ENCODE measurements at places on chromosomes 1 and 21.

GRCh38 chr1:49086327-49086726 is 309.6 kb upstream of the BEND5 start:
- no peak for DNase-seq

DNA sequence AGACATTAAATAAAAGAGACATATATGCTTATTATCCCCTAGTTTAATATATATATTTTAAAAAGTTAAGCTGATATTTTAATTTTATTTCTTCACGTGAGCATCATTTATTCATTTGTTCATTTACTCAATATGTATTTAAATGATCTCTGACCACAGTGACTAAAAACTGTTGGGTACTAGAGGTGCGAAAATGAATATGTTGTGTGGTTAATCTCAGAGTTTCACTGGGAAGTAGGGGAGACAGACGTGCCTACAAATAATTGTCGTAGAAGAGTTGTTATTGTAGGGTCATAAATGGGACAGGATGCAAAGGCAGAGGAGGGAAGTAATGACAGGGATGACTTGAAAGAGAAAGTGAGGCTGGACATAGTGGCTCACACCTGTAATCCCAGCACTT is 213.0 kb upstream of the CACYBP start:
- DNase-seq, result no peak

DNA sequence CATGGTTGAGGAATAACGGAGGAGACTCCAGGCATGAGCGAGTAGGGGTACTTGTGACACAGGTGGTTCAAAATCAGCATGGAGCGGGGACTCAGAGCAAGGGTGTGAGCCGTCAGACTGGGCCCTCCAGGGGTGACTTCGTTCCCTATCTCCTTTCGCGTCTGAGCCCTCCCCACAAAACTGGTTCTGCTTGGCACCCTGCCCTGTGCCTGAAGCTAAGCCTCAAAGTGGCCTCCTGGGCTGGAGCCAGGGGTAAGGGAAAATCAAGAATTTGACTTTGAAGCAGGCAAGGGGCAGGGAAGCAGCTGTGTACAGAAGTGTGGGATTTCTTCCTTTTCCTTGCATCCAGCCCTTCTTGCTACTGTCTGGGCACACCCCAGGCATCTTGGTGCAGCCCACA is 331.5 kb upstream of the AJAP1 start:
- DNase-seq, result no peak

- DNase-seq, result no peak
These were observed 1144.1 kb upstream of the ADGRL2 start for GRCh38 chr1:80656641-80657040.

DNA sequence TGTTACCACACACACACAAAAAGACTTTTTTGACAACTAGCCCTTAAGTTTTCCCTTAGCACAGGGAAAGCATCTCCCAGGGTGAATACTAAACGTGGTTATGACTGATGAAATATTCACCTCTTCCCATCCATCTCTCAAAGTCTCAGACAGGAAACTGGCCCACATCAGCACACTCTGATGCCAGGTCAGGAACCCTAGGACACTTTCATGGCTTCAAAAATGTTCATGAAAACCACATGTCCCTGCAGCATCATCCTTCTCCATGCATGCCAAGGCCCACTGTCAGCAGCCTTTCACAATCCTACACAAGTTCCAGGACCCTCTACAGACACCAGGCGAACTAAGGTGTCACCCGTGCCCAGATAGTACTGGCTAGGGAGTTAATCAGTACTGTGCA is 68.7 kb downstream of the DNTTIP2 start:
- DNase-seq, result no peak

DNA sequence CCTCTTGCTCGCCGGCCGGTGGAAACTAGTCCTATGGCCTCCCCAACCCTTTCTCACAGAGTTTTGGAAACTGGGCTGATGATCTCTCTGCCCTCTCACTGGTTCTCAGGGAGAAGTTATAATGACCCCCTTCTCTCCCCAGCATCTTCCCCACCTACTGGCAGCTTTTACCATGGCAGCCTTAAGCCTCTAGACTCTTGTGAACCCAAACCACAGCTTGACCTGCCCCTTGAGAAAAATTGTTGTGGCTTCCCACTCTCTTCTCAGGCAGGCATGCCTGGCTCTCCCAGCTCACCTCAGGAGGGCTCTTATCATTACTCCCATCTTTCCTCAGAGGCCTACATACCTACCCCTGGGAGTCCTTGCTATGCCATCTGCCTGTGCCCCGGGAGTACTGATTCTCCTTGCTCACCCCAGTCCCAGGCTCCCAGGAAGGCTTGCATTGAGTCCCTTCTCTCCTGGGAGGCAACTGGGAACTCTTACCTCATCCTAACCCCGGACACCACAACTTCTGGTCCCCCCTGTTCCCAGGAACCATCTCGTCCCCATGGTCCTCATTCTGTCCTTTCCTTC is 1.6 kb downstream of the NSUN4 start:
- peak; percentile 15 for DNase-seq

DNA sequence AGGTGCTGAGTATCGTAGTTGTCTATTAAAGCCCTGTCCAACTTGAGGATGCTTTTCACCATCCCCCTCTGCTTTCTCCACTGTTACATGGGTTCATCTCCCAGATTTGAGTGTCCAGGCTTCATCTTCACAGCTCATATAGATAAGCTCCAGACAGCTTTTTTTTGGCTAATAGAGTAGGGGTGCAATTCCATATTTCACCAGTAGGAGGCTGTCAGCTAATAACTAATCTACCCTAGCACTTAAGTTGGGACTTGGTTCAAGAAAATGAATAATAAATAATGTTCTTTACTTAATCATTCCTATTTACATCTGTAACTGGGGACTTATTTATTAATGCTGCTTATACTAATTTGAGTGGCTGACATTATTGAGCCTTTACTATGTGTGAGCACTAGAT is 124.5 kb downstream of the IGSF21 start:
- DNase-seq, result no peak

DNA sequence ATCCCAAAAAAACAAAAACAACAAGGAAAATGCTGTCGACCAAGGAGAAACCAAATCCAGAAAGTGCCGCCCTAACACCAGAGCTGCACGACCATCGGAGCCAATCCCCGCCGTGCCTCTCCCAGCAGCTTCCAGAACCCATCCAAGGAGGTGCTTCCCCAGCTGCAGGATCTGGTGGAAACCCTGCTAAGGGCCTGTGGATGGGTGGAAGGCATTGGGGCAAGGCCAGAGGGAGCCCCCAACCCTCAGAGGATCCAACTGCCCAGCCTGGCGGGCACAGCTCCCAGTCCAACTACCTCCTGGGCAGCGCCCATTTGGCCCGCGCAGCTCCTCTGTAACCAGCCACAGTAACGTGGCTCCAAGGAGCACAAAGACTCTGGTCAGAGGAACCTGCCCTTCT is 81.6 kb downstream of the NPHP4 start:
- DNase-seq, result no peak

GRCh38 chr1:44084998-44085675 is 33.5 kb upstream of the KLF17 start:
- DNase-seq, result no peak

GRCh38 chr1:156012051-156012817 is 8.5 kb downstream of the SSR2 start:
- DNase-seq, result no peak

GRCh38 chr1:207245124-207245523 is 76.4 kb upstream of the CD55 start:
- DNase-seq, result no peak

DNA sequence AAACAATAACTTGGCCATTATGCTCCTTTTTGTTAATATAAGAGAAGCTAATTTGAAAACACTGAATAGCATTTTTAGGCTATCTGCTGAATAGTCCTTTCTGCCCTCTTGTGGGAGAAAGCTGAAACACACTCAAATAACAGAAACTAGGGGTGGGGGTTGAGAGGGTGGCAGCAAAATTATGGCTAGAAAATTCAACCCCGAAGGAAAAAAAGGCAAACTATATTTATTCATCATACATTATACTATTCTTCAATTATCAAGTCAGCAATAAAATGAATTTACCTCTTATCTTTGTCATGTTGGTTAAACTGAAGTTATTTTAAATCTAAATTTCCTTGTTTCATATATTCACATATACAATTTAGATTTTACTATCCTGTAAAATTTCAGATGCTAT is 255.9 kb downstream of the FAF1 start:
- DNase-seq, result peak; percentile 19

DNA sequence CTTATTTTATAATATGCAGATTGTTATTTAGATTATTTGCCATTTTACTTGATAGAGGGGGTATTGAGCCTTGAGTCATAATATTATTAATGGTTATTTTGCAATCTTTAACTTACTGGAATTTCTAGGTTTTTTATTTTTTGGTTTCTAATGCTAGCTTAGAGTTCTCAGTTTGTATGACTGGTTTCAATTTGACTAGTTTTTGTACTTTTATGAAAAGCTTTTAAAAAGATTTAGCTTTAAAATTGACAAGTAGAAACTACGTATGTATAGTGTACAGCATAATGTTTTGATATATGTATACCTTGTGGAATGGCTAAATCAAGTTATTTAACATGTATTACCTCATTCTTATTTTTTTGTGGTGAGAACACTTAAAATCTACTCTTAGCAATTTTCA is 41.5 kb downstream of the CEP350 start:
- DNase-seq, result no peak

GRCh38 chr1:64469977-64470664 is at the start of gene CACHD1:
CACHD1 (plus strand) TSS chr1:64470129; CDS start chr1:64470745, 616 bp downstream.
- peak; percentile 73 for DNase-seq

DNA sequence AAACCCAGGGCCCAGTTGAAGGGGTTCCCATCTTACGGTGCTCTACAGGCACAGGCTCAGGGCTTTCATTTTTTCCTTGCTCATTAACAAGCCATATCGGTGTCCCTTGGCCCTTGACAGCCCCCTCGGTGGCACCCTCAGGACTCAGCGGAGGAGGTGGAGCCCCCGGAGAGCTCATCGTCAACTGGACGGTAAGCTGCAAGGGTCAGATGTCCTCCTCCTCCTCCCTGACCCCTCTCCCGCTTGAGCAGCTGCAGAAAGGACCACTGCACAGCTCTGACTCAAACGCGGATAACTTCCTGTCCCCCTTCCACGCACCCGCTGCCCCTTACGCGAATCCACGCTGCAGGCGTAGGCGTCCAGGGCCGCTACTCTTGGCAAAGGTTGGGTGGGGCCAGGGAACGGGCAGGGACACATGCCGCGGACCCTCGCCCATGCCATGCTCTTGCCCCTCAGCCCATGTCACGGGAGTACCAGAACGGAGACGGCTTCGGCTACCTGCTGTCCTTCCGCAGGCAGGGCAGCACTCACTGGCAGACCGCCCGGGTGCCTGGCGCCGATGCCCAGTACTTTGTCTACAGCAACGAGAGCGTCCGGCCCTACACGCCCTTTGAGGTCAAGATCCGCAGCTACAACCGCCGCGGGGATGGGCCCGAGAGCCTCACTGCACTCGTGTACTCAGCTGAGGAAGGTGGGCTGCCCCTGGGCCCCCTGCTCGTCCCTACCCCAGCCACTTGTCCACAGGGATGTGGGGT is 14.7 kb downstream of the TMEM81 start:
- DNase-seq, result no peak

GRCh38 chr1:197374428-197374827 is 106.4 kb downstream of the CRB1 start:
- no peak for DNase-seq

GRCh38 chr1:113391649-113392271 is 1.4 kb downstream of the MAGI3 start:
- no peak for DNase-seq

DNA sequence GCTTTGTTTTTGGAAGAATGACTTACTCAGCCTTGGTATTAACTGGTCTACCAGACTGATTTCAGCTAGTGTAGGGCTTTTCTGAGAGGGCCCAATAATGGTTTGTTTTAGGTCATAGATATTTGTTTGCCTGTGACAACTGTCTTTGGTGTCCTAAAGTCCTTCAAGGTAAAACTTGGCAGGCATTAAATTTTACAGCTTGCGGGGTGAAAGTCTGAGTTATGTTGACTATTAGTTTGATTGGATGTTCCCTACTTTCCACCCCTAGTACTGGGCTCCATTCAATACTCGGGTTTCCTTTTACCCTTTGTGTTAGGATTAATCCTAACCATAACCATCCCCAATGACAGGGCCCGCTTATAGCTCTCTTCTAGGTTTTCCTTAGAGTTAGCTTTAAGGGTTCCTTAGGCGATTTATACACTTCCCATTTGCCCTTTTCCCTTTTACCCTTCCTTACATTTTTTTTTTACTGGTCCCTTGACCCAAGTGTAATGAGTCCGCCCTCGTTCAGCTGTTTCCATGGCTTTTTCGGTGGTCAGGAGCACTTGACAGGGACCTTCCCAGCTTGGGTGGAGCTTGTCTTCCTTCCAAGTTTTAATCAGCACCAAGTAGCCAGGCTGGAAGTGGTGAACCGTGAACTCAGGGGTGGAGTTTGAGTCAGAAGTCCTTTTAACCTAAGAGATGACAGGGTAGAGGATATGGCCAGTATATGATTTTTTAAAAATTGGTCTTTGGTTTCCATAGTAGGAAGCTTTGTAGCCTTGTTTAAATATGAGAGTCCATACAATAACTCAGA is 28.5 kb upstream of the LCE5A start:
- no peak for DNase-seq

DNA sequence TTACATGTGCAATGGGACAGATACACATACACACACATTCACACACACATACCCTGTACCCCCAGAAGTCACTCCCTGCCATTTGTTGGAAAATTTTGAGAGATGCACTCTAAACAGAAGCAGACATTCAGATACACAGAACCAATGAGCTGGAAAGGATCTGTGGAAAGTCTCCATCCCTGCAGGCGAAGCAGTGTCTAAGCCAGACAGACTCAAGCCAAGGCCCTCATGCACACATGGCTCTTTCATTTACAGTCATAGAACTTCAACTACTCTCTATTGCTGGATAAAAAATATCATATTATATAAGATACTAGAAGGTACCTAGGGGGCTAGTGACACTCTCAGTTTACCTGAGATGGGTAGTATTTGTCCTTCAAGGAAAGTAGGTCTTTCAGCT is 7.3 kb upstream of the SEC16B start:
- DNase-seq, result no peak

- no peak for DNase-seq
These were observed 488 bp upstream of the ADAMTS1 start for GRCh38 chr21:26845759-26846035.

- no peak for DNase-seq
These were observed 127.1 kb downstream of the SLC30A10 start for GRCh38 chr1:219801156-219801820.

DNA sequence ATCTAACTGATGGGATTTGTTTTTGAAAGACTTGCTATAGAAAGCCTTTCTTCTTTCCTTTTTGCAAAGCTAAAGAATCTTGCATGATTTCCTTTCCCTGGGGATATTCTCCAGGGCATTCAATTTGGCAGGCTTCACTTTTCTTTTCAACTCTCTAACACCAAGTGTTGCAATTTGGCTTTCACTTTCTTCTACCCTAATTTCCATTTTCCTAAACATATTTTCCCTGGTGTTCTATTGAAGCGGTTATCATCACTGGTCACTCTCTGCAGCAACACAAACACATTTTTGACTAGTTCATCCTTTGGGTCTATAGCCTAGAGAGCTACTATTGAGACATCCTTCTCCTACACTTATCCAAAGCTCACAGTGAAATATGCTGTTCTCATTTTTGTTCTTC is 424.5 kb downstream of the NEGR1 start:
- no peak for DNase-seq
